ENCODE measurements at places on chromosomes 7 and 10.
A peak's percentile ranks its signal among the peaks of the same experiment; 100 is the strongest.

GRCh38 chr10:25157650-25158049 lies 17.2 kb upstream of the GPR158 start:
- no peak for DNase-seq

GRCh38 chr10:1173091-1173490 lies 116.9 kb downstream of the WDR37 start:
- no peak for DNase-seq

GRCh38 chr7:150326657-150327268 lies 3.4 kb upstream of the ACTR3C start:
- DNase-seq: no peak

- no peak for DNase-seq
Observed at GRCh38 chr7:3591219-3591618, 290.2 kb downstream of the SDK1 start.

DNA sequence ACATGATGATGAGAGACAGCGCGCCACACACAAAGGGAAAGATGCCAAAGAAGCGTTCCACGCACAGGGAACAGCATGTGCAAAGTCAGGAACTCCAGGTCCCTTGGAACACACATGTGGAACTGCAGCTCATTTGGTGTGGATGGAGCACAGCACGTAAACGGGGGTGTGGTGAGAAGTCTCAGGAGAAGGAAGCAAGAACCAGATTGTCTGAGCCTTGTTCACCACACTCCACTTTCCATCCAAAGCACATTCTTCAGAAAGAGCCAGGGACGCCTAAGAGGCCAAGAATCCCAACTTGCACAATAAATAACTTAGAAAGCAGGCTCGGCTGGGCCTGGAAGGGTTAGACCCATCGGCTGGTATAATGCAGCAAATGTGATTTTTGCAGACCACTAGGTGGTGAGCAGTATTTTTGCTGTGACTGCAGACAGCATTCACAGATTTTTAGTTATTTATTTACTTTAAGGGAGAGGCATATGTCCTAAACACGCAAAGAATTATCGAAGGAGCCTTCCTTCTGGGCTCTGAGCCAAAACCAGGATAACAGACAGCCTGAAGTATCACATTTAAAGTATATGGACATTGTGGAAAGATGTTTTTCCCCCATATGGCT lies 27.9 kb upstream of the ASCC1 start:
- no peak for DNase-seq

DNA sequence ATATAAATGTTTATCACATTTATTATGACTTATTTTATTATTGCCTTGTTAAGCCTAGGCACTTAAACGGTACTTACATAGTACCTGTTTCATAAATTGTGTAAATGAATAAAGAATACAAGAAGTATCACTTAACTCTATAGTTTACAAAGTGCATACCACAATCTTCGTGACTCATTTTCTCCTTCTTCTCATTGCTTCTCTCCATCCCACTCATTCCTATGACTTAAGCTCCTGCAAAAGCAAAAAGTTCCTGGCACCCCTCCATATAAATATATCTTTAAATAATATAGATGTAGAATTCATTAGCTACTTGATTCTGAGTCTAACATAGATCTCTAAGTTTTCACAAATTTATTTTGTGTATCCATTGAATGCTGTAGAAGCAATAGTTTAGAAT lies 1382.0 kb upstream of the CELF2 start:
- no peak for DNase-seq

GRCh38 chr7:156456503-156457115 lies 184.0 kb upstream of the RNF32 start:
- DNase-seq: no peak

GRCh38 chr10:20105931-20106330 lies 289.7 kb downstream of the PLXDC2 start:
- DNase-seq: no peak

- DNase-seq: peak; percentile 50
Observed at GRCh38 chr10:94066411-94066810, 72.7 kb downstream of the PLCE1 start.

GRCh38 chr7:19928247-19928646 lies 154.8 kb upstream of the TMEM196 start:
- no peak for DNase-seq

GRCh38 chr10:79069325-79070080 lies 737 bp downstream of the ZMIZ1 start:
- DNase-seq: peak; percentile 64

GRCh38 chr7:150982351-150982750 lies 4.2 kb upstream of the KCNH2 start:
- DNase-seq: no peak

DNA sequence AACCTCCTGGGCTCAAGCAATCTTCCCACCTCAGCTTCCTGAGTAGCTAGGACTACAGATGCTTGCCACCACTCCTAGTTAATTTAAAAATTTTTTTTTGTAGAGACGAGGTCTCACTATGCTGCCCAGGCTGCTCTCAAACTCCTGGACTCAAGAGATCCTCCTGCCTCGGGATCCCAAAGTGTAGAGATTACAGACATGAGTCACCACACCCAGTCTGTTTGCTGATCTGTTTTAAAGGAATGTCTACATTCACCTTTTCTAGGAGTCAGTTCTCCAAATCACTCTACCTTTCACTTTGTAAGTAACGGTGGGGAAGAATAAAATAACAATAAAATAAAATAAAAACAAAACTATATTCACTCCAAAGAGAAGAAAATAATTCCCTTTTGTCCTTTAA lies 86.6 kb upstream of the AGBL3 start:
- no peak for DNase-seq

GRCh38 chr7:110905773-110906566 lies 185.0 kb upstream of the LRRN3 start:
- DNase-seq: no peak

DNA sequence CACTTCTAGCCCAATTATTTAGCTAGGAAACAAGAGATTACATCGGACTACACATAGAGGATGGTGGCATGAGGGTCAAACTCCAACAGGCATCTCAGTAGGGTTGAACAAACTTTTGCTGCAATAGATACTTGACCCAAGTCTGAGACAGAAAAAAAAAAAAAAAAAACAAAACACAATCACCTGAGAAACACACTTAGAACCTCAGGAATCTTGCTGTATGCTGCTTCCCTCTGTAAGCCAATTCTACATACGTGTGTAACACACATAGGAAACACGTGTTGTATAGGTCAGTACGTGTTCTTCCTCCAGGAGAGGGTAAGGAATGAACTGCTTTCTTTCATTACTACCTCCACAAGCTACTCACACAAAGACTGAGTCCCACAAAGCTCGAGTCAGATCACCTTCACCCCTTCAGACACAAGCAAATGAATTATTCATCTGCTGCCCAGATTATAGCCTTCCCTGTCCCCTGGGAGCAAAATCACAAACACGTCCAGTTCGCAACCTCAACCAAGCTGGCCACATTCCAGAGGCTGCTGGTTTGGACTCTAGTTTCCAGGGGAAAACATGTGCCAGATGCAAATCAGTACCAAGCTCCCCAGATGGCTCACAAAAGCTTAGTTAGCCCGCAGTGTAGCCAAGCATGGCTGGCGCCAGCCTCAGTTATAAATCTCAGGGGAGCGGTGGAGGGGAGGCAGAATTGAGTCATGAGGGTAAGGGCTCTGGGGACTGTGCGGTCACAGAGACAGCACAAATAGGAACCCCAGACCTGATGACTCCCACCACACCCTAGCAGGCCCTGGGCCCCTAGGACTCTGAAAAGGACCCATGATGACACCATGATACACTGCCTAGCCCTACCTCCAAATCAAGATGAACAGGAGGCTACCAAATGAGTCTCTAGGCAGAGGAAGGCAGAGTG lies 15.1 kb downstream of the PSAP start:
- DNase-seq: no peak

DNA sequence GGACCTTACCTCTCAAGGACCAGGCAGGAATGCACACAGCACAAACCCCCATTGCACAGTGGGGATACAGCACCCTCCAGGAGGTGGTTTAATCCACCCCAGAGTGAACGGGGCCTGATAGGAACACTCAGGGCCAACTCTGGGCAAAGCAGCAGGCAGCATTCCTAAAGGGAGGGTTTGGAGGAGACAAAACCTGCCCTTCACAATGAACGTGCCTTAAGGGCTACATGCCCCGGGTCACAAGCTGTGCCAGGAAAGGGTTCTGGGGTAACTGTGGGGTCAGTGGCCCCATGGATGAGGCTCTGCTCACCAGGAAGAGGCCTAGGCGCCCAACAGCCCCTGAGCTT lies 1.1 kb downstream of the GPRIN2 start:
- no peak for DNase-seq

- peak; percentile 65 for DNase-seq
Observed at GRCh38 chr7:27842851-27843250, 102.9 kb downstream of the TAX1BP1 start.

DNA sequence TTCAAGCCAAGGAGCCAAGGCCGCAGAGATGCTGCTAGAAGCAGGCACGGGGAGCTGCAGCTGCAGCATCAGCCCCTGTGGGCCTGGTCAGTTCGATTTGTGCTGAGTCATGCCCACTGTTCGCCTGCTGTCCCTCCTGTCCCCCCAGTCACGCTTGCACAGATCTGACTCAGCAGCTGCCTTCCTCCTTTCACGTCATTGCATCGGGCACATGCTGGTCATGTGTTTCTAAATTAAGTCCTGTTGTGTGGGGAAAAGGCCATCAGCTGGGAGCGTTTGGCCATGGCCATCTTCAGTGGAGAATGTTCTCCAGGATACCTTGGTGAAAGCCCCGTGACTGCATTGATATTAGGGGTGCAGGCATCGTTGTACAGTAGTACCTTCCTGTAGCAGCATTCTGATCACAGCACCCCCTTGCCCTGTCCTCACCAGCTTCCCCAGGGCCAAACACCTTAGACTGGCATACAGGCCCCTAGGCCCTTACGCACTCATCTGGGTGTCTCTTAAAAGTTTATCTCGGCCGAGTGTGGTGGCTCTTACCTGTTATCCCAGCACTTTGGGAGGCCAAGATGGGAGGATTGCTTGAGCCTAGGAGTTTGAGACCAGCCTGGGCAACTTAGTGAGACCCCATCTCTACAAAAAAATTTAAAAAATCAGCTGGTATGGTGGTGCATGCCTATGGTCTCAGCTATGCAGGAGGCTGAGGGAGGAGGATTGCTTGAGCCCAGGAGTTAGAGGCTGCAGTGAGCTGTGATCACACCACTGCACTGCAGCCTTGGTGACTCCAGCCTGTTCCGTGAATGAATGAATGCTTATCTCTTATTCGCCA lies 23.2 kb downstream of the POR start:
- DNase-seq: no peak

GRCh38 chr7:157003756-157004520 lies 6.5 kb downstream of the MNX1 start:
- peak; percentile 79 for DNase-seq

DNA sequence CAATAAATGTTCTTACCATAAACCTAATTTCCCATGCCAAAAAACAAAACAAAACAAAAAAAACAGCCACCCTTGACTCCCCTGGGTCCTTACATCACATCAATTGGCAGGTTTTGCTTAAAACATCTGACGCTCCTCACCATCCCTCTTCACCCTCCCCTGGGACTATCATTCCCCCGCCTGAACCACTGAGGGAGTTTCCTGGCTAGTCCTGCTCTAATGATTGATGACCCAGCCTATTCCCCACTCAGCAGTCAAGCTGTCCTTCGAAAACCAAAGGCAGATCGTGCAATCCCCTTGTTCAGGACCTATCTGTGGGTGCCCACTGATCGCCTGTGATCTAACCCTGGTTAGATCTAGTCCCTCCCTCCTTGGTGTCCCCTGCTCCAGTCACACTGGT lies 11.2 kb upstream of the FRMPD2 start:
- no peak for DNase-seq

DNA sequence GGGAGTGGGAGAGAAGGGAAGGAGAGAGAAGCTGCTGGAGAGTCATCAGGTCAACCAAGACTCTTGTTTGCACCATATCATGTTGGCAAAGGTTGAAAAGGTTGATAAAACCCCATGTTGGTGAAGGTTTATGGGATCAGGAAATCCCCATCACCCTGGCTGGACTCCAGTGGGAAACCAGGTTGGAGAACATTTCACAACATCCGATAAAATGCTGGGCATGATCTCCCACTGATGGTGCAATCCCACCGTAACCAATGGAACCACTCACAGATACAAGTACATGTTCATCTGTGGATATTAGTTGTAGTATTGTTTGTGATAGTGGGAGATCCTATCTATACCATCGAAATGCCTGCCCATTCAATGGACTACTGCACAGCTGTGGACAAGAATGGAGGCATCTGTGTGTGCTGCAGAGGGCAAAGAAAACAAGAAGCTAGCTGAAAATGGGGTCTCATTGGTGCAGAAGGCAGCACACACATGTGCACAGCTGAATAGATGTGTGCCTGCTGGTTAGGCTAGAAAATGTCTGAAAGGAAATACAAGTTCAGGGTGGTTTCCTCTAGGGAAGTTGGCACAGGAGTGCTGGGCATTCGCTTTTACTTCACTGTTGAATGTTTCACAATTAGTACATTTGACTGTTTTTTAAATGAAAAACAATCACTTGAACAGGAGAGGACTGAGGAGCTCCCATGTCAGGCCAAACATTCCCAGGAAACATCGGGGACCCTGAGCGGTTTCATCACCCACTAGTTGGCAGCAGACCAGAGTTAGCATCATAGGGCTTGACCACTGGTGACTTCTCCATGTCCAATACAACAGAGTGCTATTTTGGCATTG lies 80.4 kb upstream of the MGMT start:
- no peak for DNase-seq

DNA sequence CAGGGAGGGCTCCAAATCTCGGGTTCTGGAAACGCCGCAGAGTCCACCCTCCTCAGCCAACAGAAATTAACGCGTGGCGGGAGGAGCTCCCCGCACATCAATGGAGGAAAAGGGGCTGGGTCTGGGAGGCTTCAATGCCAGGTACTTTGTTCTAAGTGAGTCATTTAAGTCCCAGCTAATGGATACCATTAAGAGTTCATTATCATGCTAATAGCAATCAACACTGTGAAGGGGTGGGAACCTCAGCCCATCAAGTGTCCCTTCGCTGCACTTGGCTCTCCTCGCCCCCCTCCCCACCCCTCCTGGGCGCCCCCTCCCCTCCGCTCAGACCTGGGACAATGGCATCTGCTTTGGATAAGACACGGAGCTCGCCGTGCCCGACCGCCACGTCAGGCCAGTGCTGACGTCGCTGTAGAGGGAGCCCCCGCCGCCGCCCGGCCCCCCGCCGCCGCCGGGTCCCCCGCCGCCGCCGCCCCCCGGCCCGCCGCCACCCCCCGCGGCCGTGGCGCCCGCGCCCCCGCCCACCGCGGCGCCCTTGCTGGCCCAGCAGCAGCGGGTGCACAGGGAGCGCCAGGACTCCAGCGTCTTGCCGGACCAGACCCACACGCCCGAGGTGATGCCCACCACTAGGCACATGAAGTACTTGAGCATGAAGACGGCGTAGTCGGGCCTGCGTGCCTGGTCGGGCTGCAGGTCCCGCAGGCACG lies 2.9 kb downstream of the FZD8 start:
- peak; percentile 54 for DNase-seq

- DNase-seq: no peak
Observed at GRCh38 chr10:94450782-94451181, 48.4 kb downstream of the TBC1D12 start.
